Camera-type eye (tissue), 1 donor: ENCODE measurements at places on chromosomes 1 and 21. TPM values are rescaled to one million over a fixed set of nuclear protein-coding genes. Genes with fewer than 3 reads are reported as not detected.

SERPINC1 gene
- not detected for total RNA-seq

UBE2J2 gene
- 46.0 TPM for total RNA-seq

SESN2 gene
- 5.9 TPM for total RNA-seq

CD46 gene
- 164 TPM for total RNA-seq

ECM1 gene
- total RNA-seq: 2.1 TPM
